Liver (tissue), 10 donors: ENCODE measurements at places on chromosomes 3 and 15.

- H3K4me1 ChIP-seq, result no peaks in the 10 kb centered on the region
- H3K27ac ChIP-seq, result no peak overlapping the region
- H3K27me3 ChIP-seq, result no peaks in the 10 kb centered on the region
- no peaks in the 10 kb centered on the region for H3K36me3 ChIP-seq
- DNase-seq, result no peak
Observed at GRCh38 chr3:20916951-20917606, 731.1 kb upstream of the SGO1 start.

DNA sequence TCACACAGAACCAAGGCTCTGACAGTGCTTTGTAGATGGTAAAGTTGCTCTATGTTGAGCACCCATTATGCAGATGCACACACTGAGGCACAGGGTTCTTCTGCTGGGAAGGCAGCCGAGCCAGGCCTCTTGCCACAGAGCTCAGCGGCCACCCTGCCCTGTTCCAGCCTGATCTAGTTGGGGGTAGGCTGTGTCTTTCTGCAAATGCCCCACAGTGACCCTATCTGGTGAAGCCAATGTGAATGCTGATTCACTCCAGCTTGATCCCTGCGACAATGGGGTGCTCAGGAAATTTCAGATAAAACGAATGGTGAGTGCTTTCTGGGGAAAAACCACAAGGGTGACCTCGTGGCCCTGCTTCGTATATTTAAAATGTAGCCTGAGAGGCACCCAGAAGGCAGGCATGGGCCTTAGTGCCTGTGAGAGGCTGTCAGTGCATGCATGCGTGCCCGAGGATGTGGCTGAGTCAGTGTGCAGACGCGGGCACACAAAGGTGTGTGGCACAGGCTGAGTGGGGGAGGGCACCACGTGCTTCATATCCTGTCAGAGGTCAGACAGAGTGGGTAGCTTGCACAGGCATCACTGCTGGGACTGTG is 85.7 kb downstream of the ATP2B2 start:
- no peak overlapping the region for H3K4me3 ChIP-seq
- DNase-seq, result no peak
- no peak overlapping the region for H3K27ac ChIP-seq
- H3K4me1 ChIP-seq, result no peaks in the 10 kb centered on the region
- no peaks in the 10 kb centered on the region for H3K27me3 ChIP-seq
- H3K36me3 ChIP-seq, result peaks cover 9% of the 10 kb centered on the region

- H3K36me3 ChIP-seq, result no peaks in the 10 kb centered on the region
- no peak for DNase-seq
- peaks cover 8% of the 10 kb centered on the region for H3K27me3 ChIP-seq
- H3K4me1 ChIP-seq, result peaks cover 7% of the 10 kb centered on the region
- no peak overlapping the region for H3K4me3 ChIP-seq
Observed at GRCh38 chr3:45794177-45794560, 2.2 kb downstream of the SLC6A20 start.

DNA sequence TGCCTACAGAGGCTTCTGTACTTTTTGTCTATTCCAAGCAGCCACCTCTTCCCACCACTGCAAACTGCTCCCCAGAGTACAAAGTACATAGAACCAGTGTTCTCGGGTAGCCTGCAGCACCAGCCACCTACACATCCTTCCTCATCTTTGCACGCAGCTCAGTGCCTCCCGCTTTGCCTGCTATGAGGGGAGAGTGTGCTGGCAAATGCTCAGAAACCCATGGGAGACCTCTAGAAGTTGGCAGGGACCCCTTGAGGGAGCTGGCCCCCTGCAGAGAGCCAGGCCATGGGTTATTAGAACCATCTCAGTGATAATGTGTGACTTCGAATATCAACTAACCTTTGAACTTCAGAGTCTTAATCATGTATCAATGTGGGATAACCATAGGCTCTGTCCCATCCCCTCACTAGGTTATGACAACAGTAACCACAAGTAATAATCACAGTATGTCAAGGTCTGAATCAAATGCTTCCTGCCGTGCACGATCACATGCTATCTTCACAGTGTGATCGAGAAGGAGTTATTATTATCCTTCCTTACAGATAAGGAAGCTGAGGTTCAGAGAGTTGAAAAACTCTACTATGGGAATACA is 22.8 kb upstream of the SMAD3 start:
- no peaks in the 10 kb centered on the region for H3K36me3 ChIP-seq
- no peak overlapping the region for H3K4me3 ChIP-seq
- no peak for DNase-seq
- H3K27ac ChIP-seq, result peak overlapping the region; percentile 27
